ENCODE measurements at places on chromosomes 6 and 20.

DNA sequence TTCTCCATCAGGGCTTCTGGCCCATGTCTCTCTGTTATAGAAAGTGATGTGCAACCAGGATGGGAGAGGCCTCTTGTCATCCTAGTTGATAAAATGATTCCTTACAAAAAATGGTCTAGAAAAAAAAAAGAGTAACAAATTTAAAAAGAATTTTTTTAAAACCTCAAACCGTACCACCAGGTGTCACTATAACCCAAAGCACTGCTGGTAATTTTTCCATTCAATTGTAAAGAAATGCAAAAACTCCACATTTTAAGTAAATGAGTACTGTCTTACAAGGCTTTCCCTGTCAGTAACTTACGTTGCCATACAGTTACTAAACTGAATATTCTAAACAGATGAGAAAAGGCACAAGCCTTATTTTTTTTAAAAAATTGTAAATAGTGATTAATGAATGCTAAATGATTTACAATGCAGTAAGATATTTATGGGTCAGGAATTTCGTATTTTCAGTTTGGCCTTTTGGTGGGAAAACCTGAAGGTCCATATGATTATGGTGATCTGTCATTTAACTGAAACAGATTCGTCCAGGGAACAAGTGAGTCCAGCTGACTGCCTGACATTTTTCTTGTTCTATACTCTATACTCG, 95.4 kb downstream of the OGFRL1 start:
- DNase-seq: no peak

DNA sequence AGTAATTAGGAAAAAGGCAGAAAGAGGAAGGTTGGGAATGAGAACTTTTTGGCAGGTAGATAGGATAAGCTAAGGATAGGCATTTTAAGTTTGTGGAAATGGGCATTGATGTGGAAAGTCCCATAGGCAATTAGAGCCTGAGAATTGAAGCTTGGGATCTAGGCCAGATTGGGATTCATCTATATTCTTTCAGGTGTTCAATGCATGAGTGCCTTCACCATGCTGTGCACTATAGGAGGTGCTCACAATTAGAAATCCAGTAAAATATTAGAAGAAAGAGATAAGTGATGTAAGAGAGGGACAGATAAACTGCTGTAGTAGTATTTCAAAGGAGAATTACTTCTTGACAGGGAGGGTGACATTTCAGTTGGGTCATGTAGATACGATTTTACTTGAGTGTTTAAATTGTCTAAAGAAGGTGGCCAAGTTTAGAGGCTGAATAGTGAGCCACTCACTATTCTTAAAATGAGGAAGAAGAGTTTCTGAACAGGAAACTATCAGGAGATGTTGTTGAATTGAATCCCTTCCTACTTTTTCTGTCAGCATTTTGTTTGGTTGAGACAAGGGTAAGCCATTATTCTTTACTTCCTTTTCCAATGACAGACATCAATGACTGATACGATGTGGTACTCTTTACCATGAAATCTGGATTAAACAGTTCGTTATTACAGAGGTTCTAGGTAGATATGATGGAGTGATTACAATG, 31.0 kb upstream of the CTAGE9 start:
- DNase-seq: no peak

GRCh38 chr20:18506744-18507143, 996 bp upstream of the SEC23B start:
- DNase-seq: no peak

DNA sequence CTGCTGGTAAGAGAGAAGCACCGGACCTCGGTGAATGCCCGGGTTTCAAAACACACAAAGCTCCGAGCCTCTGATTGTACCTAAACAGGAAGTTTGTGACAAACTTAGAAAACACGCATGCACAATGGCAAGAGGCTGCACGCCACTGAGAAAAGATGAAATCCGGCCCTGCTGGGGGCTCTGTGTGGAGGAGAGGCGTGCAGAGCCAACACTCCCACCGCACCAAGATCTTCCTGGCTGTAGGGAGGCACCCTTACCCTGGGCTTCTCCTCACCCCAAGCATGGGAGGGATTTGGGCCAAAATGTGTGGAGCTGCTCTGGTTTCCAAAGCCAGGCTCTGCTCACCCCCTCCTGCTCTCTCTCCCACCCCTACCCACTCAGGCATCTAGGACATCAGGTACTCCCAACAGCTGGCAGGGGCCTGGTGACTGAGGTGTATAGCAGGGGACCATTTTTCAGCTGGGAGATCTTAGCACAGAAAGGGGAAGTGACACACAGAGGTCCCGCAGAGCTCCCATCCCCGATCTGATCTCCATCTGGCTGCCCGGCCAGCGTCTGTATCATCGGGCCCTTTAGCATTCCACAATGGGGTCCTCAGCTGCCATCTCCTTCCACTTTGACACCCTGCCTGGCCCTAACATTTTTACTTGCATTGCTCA, 84.2 kb downstream of the TRERF1 start:
- no peak for DNase-seq

DNA sequence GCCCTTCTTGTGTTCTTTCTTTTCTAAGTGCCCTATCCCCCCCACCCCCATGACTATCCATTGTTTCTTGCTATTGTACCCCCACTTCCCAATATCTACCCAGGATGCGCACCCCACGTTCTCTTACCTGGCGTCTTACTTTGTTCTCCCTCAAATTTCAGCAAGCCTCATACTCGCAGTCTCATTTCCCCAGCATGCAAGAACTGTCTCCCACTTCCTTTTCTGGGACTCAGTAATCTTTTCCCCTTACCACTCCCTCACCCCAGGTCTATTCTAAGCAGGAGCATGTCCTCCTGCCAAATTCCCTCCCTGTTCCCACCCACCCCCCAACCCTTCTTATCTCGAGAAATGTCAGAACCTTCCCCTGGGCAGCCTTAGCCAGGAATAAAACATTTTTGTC, 1.7 kb upstream of the EHMT2 start:
- DNase-seq: no peak
